ENCODE measurements at places on chromosomes 5 and 9.

DNA sequence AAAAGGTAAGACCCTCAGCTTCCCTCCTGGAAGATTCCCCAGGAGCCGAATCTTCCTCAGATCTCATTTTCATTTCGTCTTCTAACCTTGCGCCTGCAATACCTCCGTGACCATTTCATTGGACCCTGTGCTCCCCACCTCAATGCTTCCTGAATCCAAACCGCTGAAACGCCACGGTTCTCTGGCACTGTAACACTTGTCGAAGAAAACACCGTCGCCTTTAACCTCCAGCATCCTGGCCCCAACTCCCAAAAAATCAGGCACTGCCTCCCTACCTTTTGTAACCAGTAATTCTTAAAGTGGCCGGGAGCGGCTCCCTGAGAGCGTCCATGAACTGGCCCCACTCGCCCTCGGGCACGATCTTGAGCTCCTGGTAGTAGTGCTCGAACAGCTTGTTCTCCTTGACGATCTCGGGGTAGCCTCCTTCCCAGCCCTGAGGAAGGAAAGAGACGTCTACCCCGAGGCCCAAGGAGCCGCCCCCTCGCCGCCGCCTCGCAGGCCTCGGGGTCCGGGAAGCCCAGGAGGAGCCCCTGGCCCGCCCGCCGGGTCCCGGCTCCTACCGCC lies 438 bp downstream of the NSUN2 start:
- no peak for DNase-seq

DNA sequence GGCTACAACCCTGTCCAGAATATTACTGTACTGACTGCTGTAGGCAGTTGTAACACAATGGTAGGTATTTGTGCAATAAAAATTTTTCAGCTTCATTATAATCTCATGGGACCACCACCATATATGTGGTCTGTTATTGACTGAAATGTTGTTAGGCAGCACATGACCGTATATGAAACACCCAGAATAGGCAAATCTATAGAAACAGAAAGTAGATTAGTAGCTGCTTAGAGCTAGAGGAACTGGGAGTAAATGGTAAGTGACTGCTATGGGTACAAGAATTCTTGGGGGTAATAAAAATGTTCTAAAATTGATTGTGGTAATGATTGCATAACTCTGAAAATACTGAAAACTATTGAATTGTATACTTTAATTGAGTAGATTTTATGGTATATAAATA lies 185.7 kb downstream of the ESM1 start:
- DNase-seq: no peak

DNA sequence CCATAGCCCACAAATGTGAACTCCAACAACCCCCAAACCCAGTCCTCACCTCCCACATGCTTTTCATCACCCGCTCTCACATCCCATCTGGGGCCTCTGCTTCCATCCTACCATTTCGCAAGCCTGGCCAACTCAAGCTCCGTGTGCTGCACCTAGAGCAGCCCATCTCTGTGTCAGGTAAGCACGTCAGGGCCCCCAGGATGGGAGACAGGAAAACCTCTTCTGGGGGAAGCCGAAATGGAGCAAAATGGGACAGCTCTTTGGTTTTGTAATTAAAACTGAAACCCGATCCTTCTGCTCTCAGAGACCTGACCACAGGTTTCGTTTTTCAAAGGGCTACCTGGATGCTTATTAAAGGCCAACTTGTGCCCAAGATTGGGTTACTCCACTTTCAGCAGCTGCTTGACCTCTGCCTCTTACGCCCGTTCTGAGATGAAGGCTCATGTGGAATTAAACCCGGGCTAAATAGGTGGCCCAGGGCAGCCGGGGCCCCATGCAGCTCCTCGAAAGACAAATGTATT lies 287.7 kb downstream of the SLIT3 start:
- DNase-seq: no peak

GRCh38 chr9:103999375-104000062 lies 94.6 kb upstream of the SMC2 start:
- no peak for DNase-seq

- DNase-seq: no peak
Measured at GRCh38 chr5:14767735-14768507, 103.4 kb downstream of the OTULIN start.

DNA sequence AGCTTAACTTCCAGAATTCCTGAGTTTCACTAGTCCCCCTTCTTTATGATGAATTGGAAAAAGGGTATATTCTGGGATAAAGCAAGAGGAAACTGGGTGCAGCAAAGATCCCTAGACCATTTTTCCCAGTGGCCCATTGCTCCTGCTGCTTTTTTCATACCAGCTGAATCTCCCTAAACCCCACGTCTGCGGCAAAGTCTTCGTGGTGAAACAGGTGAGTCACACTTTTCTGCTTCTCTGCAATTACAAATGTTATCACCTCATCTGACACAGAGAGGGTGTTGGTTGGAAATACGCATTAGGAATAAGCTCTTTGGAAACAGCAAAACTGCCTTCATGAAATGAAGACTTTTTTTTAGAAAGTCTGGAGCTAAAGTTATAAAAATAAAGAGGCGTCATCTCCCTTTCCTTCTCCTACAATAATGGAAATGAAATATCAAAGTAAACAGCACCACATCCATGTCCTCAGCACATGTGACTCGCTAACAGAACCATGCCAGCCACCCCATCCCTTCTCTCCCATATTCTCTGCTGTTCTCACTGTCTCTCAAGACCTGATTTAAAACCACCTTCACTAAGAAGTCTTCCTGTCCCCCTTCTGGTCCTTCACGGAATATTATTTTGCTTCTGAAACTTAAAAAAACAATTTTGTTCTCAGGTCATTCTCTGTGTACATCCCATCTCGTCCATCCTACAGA lies 39.5 kb upstream of the GLRX start:
- no peak for DNase-seq

DNA sequence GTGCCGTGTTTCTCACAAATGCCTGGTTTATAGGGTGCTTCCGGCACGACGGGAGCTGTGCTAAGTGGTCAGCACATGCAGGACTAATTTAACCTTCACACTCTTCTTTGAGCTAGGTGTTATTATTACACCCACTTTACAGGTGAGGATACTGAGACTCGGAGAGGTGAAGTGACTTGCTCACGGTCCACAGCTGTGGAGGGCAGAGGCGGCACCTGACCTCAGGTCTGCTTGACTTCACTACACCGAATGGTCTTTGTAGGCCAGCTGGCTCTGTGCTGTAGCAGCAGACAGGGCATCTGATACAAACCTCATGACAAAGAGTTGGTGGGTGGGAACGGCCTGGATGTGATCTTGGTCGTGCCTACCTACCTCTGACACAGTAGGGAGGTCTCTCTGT lies 102.0 kb upstream of the BOD1 start:
- no peak for DNase-seq

- no peak for DNase-seq
Measured at GRCh38 chr5:170722316-170722715, 61.2 kb upstream of the GABRP start.

GRCh38 chr5:59873113-59873512 lies 20.4 kb downstream of the PDE4D start:
- DNase-seq: no peak

GRCh38 chr5:2399096-2399495 lies 352.4 kb downstream of the IRX2 start:
- DNase-seq: no peak

DNA sequence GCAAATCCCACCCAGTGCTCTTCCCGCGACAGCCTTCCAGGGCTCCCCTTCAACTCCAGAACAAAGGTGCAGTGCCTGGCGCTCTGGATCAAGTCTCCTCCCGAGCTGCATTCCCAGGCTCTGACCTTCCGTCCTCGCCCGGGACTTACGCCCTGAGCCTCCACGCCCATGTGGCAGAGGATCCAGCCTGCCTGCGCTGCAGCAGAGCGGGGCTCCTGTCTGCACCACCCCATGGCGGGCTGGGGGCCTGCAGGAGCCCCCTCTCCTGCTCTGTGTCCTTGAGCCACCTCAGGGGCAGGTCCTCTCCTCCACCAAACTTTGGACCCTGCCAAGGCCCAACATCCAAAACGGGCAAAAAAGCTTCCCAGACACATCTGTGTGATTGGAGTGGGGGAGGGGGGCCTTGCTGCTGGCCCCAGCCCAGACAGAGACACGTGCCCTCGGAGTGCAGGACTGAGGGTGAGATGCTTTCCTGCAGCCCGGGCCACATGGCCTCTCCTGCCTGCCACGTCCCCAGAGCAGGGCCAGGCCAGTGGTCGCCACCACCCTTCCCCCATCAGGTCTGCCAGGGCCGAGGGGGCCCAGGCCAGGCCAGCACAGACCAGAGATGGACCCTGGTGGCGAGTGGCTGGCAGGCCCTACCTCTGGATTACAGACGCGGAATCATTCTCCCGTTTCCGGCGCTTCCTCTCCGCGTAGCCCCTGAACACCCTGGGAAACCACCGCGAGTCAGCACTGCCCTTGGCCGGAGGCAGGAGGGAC lies 4.4 kb downstream of the NSMF start:
- no peak for DNase-seq

GRCh38 chr5:102815084-102815483 lies 60.0 kb downstream of the PAM start:
- no peak for DNase-seq

DNA sequence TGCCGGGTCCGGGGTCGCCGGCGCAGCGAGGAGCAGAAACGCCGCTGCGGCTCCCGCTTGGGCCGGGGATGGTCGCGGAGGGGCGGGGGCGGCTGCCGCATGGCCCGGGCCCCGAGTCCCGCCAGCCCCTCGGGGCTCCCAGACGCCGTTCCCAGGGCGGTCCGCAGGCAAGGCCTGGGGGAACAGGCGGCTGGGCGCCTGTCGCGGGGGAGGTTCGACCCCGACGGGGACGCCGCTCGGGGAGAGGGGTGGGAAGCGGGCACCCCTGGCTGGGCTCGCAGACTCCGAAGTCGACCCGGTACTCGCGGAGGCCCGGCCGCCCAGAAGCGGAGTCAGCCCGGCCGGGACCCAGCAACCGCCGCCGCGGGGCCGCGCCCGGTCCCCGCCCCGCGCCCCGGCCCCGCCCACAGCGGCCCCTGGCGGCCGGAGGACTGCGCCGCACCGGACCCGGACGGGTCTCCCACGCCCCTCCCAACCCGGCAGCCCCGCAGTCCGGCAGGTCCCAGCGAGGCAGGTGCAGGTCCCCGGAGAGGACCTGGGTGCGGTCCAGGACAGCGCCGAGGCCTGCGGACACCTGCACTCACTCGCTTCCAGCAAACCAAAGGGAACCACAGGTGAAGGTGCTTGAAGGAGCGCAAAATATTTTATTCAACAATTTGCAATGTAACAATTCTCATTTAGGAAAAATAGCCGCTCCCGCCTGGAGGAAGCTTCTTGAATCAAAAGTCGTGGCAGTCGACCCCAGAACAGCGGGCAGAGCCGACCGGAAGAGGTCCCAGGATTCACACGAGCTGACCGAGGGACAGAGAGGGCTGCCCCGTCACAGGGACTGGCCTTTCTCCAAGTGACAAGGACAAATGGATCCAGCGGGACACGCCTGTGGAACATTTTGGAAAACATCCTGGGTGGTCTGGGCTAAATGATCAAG lies at the start of gene INPP5E:
Gene INPP5E, minus strand, starts transcription at position 365 of the 928 bp plus-strand sequence. CDS start 426 bp downstream, outside the sequence.
- DNase-seq: peak; percentile 73

GRCh38 chr5:145632701-145633100 lies 202.4 kb downstream of the PRELID2 start:
- DNase-seq: no peak

DNA sequence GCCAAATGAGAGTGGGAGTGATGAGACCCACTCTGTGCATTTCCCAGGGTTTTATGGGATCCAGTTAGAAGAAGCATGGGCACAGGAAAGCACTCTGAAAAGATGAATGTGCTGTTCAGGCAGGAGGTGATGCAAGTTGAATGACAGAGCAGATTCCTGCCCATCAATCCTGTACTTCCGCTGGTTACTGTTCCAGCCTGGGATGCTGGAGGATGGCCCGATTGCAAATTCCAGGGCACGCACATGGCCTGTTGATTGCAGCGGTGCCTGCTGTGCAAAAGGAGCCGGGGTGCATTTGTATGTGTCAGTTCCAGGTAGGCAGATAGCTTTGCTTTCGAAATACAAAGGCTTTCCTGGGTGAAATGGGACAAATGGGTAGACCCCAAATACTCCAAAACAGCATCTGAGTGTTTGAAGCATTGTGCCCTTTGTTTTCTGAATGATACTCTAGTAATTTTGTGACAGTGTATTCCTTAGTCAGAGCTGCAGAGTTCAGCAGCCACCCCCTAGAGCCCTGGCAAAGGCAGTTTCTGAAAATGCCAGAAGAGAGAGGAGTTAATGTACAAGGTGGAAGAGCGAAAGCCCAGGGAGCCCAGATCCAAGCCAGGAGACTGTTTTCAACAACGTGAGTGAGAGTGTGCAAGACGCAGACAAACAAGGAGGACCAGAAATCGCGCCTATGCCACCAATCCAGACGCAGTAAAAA lies 454.2 kb upstream of the CLINT1 start:
- no peak for DNase-seq

- DNase-seq: no peak
Measured at GRCh38 chr5:137218896-137219295, 280.2 kb downstream of the SPOCK1 start.

DNA sequence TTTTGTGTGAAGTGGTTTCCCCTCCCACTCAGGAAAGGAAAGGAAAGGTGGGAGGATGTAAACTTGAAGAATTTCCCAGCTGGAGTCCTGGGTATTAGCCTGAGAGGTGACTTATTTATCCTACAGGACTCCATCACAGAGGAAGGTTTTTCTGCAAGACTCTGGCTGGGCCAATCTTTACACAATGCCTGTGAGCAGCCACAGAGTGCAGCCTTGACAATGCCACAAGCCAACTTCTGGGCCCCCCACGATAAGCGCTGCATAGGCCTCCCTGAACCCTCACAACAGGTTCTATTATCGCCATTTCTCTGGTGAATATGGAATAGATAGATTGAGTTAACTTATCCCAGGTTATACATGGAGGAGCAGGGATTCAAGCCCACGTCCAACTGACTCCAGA lies 12.4 kb downstream of the TTC39B start:
- DNase-seq: no peak

GRCh38 chr5:88964831-88965230 lies 81.8 kb upstream of the MEF2C start:
- no peak for DNase-seq

DNA sequence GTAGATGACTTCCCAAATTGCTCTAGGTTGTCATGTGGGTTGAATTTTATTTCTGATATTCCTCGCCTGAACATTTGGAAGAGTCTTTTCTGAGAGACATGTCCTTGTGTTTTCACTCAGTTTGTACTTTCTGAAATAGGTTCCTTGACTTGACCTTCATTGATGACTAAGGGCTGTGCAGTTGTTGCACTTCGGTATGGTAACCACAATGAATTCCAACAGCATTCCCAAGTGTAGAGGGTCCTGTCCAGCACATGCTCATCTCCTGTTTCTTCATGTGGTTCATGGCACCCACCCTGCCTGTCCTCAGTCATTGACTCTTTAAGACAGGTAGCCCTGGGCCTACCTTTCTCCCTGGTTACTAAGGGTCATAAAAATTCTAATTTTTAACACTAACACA lies 527.8 kb downstream of the MTRR start:
- DNase-seq: no peak
